ENCODE measurements at places on chromosomes 5 and 9.

DNA sequence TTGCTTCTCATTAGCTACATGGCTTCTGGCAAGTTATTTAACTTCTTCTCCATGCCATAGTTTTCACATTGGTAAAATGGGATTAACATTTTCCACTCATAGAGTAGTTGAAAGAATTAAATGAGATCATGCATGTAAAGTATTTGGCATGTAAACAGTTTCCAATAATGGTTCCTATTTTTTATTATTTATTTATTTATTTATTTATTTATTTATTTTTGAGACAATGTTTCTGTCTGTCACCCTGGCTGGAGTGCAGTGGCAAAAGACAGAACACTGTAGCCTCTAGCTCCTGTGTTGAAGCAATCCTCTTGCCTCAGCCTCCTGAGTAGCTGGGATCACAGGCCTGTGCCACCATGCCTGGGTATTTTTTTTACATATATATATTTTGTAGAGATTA lies 117.7 kb downstream of the DOCK2 start:
- DNase-seq = no peak

GRCh38 chr5:181221792-181222629 lies 1.1 kb upstream of the TRIM41 start:
- no peak for DNase-seq

DNA sequence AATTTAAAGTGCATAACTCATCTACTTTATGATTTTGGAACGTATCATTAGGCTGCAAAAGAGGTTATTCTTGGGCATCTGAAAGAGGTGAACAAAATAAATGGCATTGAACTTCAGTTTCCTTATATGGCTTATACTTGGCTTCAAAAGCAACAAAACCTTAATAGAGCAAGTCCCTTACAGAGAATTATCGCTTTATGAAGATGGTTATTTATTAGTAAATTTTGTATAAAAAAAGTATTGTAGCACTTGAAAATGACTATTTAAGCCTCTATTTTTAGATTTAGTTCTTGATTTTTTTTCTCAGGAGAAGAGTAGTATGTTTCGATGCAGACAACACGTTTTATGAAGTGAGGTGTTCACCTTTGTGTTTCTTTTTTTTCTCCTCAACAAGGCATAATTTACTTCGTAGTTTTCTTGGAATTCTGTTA lies 2.0 kb downstream of the ERBIN start:
- DNase-seq = no peak

DNA sequence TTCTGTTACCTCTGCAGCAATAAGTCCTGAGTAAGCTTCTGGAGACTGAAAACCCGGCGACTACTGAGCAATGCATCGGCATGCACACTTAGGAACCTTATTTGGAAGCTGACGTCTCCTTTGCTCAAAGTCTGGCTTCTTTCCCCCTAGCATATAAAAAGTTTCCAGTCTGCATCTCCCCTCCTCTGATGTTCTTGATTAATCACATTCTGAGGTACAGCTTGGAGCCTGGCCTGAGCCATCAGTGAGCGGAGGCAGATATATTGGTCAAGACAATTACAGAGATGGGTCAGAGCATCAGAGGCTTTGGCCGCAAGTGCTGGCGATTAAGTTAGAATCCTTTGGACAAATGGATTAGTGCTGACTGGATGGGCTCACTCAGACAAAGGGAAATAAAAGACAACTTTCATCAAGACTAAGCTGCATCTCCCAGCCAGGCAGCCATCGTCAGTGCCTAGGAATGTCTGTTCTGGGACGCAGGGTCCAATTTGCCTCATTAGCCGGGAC lies 140.7 kb downstream of the MTX3 start:
- DNase-seq = no peak

- DNase-seq = no peak
Measured at GRCh38 chr5:54180630-54181031, 129.7 kb downstream of the ARL15 start.

DNA sequence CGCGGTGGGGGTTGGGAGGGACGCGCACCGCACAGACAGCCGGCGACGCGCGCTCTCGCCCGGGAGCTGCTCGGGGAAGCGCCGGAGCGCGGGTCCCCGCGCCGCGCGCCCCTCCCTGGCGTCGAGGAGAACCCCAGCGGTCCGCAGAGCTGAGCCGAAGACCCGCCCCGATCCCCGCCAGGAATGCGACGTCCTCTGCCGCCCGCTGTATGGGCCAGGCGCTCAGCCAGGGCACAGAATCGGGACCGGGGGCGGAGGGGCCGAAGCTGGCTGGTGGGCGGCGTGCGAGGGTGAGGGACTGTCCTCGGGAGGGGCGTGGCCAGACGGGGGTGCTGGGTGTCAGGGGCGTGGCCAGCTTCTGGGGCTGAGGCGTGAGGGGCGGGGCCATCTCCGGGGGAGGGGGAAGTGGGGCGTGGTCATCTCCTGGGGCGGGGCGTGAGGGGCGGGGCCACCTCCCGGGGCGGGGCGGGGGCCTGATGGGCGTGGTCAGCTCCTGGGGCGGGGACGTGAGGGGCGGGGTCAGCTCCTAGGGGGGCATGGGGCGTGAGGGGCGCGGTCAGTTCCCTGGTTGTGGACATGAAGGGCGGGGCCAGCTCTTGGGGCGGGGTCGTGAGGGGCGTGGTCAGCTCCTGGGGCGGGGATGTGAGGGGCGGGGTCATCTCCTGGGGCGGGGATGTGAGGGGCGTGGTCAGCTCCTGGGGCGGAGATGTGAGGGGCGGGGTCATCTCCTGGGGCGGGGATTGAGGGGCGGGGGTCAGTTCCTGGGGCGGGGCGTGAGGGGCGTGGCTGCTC lies 965 bp downstream of the PTGDS start:
- DNase-seq = no peak

DNA sequence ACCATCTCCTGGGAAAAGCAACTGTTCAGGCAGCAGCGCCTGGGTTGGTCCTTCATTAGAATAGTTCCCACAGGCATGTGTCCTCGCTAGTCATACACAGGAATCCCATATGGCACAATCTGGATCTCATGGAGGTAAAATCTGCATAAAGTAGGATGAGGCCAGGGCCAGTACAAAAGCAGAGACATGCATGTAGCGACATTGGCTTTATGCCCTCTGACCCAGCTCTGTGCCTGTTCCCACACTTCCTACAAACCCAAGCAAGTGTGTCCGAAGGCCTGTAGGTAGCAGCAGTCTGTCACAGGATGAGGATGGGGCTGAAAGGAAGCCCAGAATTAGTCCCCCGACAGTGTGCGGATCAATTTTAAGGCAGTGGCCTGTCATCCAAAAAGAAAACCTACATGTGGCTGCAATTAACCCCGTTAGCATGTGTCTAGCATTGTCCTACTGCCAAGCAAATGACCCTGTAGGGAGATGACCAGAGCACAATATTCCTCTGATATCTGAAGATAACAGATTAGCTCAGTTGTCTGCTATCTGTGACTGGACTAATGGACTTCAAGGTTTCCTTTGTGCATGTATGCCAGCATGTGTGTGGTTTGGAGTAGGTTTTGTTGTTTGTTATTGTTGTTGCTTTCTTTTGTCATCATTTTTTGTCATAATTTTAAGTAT lies 178.8 kb downstream of the TMEM161B start:
- DNase-seq = no peak

DNA sequence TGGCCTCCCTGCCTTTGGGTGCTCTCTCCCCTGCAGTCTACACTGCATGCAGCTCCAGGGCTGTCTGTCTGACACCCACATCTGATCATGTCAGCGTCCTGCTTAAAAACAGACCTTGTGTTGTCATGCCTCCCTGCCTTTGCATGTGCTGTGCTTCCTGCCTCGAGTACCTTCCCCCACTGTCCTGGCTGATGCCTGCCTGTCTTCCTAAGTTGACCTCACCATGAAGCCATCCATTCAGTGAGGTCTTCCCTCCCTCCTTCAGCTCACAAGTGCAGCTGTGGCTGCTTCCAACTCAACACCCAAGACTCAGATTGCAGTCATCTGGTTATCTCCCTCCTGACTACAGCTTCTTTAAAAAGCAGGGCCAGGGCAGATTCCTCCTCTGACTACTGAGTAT lies 5.5 kb downstream of the ANGPTL2 start:
- DNase-seq = no peak

- DNase-seq = no peak
Measured at GRCh38 chr5:55220433-55221185, 6.5 kb downstream of the MCIDAS start.

- DNase-seq = no peak
Measured at GRCh38 chr5:105632043-105632442, 2038.7 kb downstream of the EFNA5 start.

DNA sequence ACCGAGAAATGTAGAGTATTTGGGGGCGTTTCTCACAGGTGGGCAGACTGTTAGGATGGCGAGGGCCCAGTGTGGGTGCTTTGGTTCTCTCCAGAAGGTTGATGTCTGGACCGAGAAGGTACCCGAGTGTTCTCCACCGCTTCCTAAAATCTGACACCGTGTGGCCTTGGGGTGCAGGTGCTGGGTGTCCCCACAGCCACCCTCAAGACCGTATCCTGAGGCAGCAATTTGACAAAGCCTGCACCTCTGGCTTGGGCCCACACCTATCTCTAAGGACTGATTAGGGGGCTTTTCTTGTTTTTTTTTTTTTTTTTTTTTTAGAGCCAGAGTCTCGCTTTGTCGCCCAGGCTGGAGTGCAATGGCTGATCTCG lies 1.3 kb downstream of the PPP1R26 start:
- DNase-seq = no peak

- no peak for DNase-seq
Measured at GRCh38 chr5:179195561-179196404, 135.6 kb downstream of the ZNF354C start.

GRCh38 chr5:92401492-92401891 lies 1018.4 kb upstream of the ARRDC3 start:
- peak; percentile 40 for DNase-seq

- DNase-seq = no peak
Measured at GRCh38 chr9:16175461-16175860, 622.6 kb downstream of the CCDC171 start.
